Stimulated activated CD8-positive, alpha-beta memory T cell treated with anti-CD3 and anti-CD28 coated beads, Interleukin-7, amount 100 ng/mL, for 4 hours (primary cell): ENCODE measurements at places on chromosomes 6 and 20.

GRCh38 chr6:96450082-96450769 lies 71.4 kb upstream of the UFL1 start:
- no peak for DNase-seq

DNA sequence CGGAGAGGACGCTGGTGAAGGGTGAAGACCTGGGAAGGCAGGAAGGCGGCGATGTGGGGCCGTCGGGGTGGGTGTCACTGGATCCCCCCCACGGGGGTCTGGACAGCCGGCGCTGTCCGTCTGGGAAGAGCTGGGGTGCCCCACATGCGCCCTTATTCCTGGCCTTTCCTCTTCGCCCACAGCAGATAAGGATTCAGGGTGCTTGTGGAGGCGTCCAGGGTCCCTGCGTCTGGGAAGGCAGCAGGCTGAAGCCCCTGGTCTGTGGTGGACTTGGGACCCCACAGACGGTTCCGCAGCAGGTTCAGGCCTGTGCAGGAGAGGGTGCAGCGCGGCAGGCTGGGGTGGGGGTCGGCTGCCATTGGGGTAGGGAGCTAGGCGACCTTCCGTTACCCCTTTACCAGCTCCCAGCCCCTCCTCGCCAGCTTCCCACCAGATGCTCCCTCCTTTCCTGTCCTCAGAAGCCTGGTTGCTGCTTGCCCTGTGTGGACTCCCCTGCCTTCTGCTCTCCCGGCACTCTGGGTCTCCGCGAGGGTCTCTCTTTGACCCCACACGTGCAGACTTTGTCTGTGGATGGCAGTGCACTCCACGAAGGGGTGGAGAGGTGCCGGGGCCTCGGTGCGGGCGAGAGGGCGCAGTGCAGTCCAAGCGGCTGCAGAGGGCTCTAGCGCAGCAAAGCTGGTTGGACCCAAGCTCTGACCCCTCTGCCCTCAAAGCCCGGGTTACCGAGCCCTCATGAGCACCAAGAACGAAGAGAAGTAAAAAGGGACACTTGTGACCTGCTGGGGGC lies 2.1 kb upstream of the GATA5 start:
- no peak for DNase-seq

DNA sequence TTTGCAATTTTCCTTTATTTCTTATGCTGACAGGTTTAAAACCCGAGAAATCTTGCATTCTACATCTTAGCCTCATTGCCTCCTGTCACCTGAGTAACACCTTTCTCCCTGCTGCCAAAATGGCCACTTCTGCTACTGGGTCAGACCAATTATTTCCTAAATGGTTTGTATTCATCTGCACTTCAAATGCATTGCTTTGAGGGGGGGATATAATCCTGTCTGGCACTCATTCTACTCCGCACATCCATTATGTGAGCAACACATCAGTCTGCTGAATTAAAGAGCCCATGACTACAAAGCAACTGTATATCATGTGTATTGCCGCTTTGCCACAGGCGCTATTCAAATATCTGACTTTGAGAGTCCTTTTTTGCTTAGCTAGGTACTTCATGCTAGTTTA lies 141.6 kb upstream of the TSHZ2 start:
- no peak for DNase-seq

GRCh38 chr6:48151142-48151541 lies 40.1 kb upstream of the PTCHD4 start:
- DNase-seq: no peak

GRCh38 chr6:27441001-27441400 lies 31.9 kb downstream of the ZNF184 start:
- no peak for DNase-seq

- no peak for DNase-seq
Observed at GRCh38 chr20:63536241-63536977, 767 bp downstream of the PTK6 start.

GRCh38 chr6:149216459-149216858 lies 101.1 kb upstream of the TAB2 start:
- DNase-seq: no peak

DNA sequence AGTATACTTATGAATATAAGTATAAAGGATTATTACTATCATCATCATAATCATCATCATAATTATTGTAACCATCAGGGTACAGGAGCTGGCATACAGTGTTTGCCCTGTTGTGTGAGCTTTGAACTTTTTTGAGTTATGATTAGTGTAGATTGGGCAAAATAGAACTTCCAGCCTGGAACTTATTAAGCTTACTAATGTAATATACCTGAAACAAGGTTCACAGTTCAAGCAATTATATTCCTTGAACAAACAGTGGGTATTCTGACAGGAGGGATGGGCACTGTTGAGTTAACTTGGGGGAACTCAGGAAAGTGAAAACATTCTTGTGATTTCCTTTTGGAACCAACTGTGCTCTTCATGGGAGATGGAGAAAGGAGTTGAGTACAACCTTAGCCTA lies 680.0 kb downstream of the DOK5 start:
- no peak for DNase-seq

DNA sequence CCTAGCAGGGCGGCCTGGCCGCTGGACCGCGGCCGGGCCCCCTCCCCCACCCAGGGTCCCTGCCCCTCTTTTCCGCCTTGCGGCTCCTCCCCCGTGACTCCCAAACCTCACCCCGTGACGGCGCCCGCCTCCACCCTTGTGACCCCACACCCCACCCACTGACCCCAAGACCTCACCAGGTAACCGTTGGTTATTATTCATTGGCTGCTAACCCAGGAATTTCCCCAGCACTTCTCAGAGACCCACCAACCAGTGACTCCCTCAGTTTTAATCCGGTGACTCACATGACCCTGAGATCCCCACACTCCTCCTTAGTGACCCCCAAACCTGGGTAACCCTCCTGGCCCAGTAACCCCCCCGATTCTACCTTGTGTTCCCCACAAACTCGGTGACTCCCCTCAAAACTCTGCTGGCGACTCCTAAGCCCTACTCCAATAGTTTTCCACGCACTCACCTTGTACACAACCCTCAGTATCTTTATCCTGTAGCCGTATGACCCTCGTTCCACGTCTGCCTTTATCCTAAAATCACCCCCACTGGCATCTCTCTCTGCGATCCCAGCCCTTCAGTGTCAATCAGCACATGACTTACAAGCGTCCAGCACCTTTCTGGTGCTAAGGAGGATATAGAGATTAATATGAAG lies 534 bp downstream of the ZNF76 start:
- peak; percentile 74 for DNase-seq

DNA sequence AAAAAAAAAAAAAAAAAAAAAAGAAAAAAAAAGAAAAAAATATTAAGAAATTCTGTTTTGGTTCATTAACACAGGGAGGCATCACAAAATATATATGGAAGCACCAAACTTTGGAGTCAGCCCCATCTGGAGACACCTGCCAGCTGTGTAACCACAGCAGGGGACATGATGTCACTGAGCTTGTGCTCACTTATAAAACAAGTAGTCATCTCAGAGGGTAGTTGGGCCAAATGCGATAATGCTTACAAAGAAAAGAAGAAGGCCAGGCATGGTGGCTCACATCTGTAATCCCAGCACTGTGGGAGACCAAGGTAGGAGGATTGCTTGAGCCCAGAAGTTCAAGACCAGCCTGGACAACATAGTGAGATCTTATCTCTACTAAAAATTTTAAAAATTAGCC lies 1.1 kb upstream of the BNIP5 start:
- DNase-seq: no peak

GRCh38 chr6:137081997-137082396 lies 37.2 kb upstream of the IL20RA start:
- no peak for DNase-seq

DNA sequence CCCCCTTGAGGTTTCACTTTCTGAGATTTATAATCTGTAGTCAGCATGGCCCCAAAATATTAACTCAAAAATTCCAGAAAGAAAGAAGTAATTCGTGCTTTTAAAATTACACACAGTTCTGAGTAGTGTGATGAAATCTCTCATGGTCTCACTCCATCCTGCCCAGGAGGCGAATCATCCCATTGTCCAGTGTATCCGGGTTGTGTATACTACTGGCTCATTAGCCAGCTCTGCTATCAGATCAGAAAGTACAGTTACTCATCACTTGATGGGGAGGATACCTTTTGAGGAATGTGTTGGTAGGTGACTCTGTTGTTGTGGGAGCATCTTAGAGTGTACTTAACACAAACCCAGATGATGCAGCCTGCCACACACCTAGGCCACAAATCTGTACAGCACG lies 65.2 kb downstream of the CDC5L start:
- no peak for DNase-seq

DNA sequence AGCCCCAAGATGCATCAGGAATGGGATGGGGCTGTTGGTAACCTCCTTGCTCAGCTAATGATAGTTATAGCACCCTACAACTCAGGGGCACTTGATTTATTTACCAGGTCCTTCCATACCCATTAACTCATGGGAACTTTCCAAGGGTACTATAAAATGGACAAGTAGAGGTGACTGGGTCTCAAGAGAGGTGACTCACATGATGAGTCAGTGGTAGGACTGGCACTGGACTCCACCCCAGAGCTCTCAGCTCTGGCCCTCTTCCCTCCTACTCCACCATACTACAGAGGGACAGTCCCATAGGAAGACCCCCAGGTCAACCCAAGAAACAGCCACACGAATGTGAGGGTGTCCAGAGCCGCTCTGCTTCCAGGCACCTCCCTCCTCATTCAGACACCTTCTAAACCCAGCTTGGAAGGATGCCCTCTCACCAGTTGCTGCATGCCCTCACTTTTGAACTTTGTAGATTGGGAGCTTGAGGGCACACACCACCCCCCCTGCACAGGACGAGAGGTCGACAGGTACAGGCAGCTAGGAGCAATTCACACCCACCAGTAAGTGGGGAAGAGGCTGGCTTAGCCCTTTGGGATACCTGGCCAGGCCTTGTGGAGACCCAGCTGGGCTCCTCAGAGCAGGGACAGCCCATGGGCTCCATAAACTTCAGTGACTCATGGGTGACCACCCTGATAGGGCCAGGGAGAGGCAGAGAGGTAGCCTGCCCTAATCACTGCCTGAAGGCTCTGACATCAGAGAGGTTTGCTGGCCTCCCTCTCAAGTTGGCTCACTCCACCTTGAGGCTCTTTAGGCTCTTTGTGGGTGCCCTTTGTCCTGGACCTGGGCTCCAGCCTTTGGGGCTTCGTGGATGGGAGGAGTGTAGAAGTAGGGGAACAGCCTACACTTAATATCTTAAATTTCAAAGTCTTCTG lies 81.6 kb upstream of the MLN start:
- no peak for DNase-seq

DNA sequence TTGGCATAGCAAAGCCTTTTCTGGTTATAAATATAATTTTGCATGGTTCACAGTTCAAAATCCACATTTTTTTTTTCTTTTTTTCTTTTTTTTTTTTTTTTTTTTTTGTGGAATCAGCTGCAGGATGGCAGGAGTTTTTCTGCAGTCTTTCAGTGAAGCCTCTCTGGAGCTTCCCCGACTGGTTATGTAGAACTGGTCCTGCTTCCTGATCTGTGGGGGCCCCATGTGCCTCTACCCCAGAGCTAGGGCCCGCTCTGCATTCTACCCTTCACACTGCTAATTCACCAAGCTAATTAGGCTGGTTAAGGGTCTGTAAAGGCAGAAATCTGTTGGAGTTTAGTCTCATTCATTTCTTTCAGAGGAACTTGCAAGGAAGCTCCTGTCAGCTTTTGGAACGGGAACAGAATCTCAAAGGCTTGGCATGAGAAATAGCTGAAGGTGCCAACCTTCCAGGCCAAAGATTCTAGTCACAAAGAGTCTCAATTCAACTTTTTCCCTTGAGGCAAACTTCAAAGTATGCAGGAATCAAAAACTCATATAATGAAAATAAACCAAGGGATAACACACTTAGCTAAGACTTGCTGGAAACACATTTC lies 45.5 kb downstream of the HMGN3 start:
- DNase-seq: no peak

DNA sequence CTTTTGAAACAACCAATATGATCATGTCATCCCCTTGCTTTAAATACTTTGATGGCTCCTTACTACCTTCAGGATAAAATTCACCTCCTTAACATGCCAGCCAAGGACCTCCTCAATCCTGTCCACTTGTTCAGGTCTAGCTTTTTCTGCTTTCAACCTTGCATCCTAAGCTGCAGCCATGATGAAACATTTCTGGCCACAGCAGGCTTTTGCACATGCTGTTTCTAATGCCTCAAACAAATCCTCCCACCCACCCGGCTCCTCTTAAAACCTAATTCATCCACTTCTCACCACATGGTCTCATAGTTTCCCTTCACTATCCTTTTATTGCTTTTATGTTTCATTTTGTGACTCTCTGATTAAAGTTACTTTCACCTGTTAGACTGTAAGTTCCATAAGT lies 124.6 kb downstream of the MYB start:
- no peak for DNase-seq

DNA sequence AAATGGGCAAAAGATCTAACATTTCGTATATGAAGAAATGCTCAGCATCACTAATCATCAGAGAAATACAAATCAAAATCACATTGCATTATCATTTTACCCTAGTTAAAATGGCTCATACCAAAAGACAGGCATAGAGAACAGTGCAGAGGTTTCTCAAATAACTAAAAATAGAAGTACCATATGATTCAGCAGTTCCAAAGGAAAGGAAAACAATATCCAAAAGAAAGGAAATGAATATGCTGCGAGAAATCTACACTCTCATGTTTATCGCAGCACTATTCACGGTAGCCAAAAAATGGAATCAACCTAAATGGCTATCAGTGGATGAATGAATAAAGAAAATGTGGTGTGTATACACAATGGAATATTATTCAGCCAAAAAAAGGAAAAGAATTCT lies 63.5 kb downstream of the VTA1 start:
- no peak for DNase-seq

DNA sequence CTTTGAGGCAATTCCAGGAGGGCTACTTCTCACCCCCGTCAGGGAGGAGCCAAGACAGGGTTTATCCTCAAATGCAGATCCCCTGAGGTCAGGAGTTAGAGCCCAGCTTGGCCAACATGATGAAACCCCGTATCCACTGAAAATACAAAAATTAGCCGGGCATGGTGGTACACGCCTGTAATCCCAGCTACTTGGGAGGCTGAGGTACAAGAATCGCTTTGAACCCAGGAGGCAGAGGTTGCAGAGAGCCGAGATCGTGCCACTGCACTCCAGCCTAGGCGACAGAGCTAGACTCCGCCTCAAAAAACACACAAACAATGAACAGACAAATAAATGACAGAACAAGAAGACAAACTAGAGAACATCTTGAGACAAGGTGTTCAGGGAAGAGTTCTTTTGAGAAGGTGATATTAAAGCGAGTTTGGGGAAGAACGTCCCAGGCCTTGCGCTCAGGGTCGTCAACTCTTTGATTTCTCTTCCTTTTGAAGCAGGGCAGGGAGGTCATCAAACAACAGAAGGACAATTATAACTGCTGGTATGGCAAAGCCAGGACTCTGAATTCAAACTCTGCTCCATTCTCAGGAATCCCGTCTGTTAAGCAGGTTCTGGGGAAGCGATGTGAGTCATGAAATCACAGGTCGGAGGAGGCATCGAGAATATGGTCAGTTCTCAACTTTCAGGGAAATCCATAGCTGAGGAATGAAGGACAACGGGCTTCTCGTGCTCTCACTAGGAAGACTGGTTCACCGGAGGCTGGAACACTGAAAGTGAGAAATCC lies 1.4 kb upstream of the RALY start:
- no peak for DNase-seq
